ENCODE measurements at places on chromosomes 12 and 14. TPM values are rescaled to one million over a fixed set of nuclear protein-coding genes. Genes with fewer than 3 reads are reported as not detected.

Gene SAMD15
- total RNA-seq: not detected

Gene PMCH
- total RNA-seq: 0.70 TPM

Gene RASSF9
- total RNA-seq: not detected

DNA sequence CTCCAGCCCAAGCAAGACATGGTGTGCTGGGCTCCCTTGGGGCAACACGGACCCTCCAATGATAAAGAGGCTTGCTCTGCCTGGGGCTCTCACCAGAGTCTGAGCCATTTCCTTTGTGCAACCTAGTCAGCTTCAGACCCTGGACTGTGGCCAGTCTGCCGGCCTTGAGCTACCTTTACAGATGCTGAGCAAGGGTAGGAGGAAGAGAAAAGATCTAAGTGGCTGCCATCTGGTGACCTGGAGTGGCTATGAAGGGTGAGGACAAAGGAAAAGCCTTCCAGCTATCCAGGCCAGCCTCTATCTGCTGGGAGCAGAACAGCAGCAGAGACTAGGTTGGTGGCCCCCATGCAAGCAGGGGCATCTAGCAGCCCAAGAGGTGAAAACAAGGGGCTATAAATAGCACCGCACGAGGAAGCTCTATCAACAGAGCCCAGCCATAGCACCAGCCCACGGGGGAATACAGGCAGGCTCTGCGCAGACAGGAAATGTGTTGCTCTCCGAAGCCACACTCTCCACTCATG is 230.1 kb downstream of the FOXN3 start:
- DNase-seq: no peak
- no peak overlapping the region for H3K27ac ChIP-seq
- no peaks in the 10 kb centered on the region for H3K27me3 ChIP-seq

DNA sequence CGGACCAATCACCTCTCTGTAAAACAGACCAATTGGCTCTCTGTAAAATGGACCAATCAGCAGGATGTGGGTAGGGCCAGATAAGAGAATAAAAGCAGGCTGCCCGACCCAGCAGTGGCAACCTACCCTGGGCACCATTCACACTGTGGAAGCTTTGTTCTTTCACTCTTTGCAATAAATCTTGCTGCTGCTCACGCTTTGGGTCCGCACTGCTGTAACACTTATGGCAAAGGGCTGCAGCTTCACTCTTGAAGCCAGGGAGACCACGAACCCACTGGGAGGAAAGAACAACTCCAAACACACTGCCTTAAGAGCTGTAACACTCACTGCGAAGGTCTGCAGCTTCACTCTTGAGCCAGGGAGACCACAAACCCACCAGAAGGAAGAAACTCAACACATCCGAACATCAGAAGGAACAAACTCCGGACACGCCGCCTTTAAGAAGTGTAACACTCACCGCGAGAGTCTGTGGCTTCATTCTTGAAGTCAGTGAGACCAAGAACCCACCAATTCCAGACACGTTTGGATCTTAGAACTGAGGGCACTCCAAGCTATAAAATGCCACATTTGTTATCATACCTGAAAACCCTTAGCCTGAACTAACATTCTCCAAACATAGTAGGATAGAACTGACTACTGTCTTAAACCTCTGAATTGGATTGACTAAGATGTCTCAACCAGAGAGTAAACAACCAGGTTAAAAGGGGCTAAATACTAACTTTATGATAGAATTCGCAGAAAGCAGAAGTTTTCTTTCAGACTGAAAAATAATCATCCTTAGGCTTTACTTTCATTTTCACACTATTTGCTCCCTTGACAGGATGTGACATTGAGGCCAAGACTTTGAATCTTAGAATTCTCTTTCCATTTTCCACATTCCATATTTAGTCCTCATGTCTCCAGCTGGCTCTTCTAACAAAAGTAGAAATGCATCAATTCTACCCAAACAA is 33.6 kb downstream of the CDKL1 start:
- peaks cover 25% of the 10 kb centered on the region for H3K4me1 ChIP-seq
- H3K4me3 ChIP-seq: peak overlapping the region; percentile 79
- H3K36me3 ChIP-seq: peaks cover 12% of the 10 kb centered on the region
- DNase-seq: peak; percentile 61
- H3K27me3 ChIP-seq: peaks cover 4% of the 10 kb centered on the region
- H3K27ac ChIP-seq: peak overlapping the region; percentile 90

DNA sequence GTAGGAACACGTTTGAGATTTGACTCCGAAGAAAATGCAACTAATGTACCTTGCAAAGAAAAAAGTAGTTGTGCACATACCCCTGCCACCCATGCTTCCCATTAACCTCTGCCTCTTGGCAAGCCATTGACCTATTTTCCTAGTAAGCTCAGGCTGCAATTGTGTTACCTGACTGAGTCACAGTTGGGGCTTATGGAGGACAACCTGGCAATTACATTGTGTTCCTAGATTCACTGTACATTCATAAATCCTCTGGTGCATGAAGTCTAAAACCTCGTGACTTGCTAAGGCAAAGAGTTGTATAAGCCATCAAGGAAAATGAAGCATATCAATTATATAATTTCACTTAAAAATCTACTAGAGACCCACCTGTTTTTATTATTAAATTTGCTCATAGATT is 62.0 kb upstream of the DUSP6 start:
- H3K4me1 ChIP-seq: no peaks in the 10 kb centered on the region
- H3K27me3 ChIP-seq: no peaks in the 10 kb centered on the region
- peaks cover 29% of the 10 kb centered on the region for H3K36me3 ChIP-seq
- H3K4me3 ChIP-seq: no peak overlapping the region
- DNase-seq: no peak

DNA sequence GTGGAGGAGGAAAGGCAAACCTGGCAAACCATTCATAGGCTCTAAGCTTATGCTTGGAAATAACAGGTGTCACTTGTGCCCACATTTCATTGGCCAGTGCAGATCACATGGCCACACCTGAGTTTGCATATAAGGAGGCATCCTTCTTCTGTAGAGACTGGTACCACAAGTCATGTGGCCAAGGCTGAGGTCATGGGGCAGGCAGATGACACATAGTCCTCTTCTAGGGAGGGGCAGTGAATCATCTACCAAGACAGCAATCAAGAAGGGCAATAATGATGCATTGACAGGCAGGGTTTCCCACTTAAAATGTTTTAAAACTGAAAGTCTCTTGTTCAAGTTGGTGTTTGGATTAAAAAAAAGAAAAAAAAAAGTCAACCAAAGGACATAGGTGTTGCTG is 77.3 kb downstream of the DAAM1 start:
- peak overlapping the region; percentile 29 for H3K27ac ChIP-seq
- peaks cover 34% of the 10 kb centered on the region for H3K4me1 ChIP-seq
- peak; percentile 61 for DNase-seq
- H3K27me3 ChIP-seq: no peaks in the 10 kb centered on the region
- no peak overlapping the region for H3K4me3 ChIP-seq
- H3K36me3 ChIP-seq: peaks cover 42% of the 10 kb centered on the region

DNA sequence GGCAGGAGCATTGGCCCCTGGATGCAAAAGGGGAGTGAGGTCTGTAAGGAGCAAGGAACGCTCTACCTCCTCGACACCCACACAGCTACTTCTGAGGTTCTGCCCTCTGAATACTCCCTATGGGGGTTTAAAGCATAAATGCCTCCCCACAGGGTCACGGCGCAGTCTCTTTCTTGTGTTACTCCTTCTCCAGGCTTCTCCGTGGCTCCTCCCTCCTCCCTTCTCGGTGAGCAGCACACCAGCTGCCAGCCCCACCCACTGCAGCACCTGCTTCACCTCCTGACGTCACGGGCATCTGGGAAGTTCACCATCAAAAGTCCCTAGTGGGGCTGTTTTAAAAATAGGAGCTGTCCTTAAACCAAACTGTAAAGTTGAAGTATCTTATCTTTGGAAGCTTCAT is 67.3 kb downstream of the SPTB start:
- H3K27ac ChIP-seq: no peak overlapping the region
- H3K36me3 ChIP-seq: no peaks in the 10 kb centered on the region
- DNase-seq: no peak
- H3K4me3 ChIP-seq: no peak overlapping the region
- peaks cover 33% of the 10 kb centered on the region for H3K27me3 ChIP-seq
- H3K4me1 ChIP-seq: peaks cover 2% of the 10 kb centered on the region

DNA sequence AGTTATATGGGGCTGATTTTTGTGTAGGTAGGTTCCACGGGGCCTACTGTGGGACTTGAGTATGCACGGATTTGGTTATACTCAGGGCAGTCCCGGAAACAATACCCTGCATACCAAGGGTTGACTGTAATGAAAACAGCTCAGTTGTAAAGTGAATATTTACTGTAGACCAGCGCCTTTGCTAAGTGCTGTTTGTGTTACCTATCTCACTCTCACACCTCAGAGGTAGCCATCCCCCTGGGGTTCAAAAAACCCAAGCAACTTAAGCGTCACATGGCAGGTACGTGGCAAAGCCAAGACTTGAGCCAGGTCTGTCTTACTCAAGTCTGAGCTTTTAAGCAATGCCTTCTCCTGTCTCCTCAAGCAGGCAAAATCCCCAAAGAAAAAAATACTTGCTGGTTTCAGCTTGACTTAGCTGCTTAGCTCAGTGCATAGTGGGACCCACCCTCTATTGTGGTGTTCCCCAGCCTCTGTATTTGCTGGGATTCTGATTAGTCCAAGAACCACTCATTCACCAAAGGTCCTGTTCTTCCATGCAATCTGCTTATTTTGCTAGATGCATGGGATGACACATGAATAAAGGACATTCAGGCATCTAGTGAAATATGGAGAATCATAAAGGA is 34.2 kb upstream of the STRN3 start:
- no peaks in the 10 kb centered on the region for H3K36me3 ChIP-seq
- DNase-seq: no peak
- H3K27me3 ChIP-seq: no peaks in the 10 kb centered on the region

- DNase-seq: no peak
- H3K27ac ChIP-seq: no peak overlapping the region
- H3K4me3 ChIP-seq: no peak overlapping the region
- no peaks in the 10 kb centered on the region for H3K27me3 ChIP-seq
Measured at GRCh38 chr14:60278350-60278749, 29.3 kb downstream of the PPM1A start.

GRCh38 chr12:54175200-54175963 is 13.4 kb downstream of the SMUG1 start:
- H3K4me1 ChIP-seq: peaks cover 7% of the 10 kb centered on the region
- H3K27ac ChIP-seq: no peak overlapping the region
- H3K4me3 ChIP-seq: no peak overlapping the region
- DNase-seq: no peak
- H3K27me3 ChIP-seq: no peaks in the 10 kb centered on the region
- H3K36me3 ChIP-seq: no peaks in the 10 kb centered on the region
